CD8-positive, alpha-beta memory T cell (primary cell): ENCODE measurements at places on chromosomes 1 and 21. TPM values are rescaled to one million over a fixed set of nuclear protein-coding genes. Genes with fewer than 3 reads are reported as not detected.
A peak's percentile ranks its signal among the peaks of the same experiment; 100 is the strongest.

- DNase-seq: no peak
Measured at GRCh38 chr1:221170171-221170570, 290.9 kb downstream of the HLX start.

DNA sequence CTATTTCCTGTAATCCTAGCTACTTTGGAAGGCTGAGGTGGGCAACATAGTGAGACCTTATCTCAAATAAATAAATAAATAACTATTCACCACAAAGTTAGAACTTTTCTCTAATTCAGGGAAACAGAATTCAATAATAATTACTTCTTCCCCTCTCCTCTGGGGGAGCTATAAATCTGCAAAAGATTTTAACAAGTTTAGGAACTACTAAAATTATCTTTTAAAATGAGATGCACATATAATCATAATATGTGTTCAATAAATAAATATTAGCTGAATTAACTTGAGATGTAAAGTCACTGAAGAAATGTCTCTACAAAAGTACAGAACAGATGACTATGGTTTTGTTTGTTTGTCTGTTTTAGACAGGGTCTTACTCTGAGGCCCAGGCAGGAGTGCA, 14.1 kb downstream of the WDR47 start:
- DNase-seq: no peak

GRCh38 chr1:88917321-88918025, 26.1 kb upstream of the GTF2B start:
- DNase-seq: no peak

The DDI2 gene
- 47.8 TPM for total RNA-seq

GRCh38 chr21:43659136-43660000, at the start of the genes HSF2BP and RRP1B:
Gene HSF2BP, minus strand, starts transcription at chr21:43659488. Its CDS starts 1,392 bp downstream, at chr21:43658096.
Gene RRP1B, plus strand, starts transcription at chr21:43659560. Its CDS starts 105 bp downstream, at chr21:43659665.
- peak; percentile 69 for DNase-seq

The AMPD1 gene
- not detected for total RNA-seq

- DNase-seq: peak; percentile 58
Measured at GRCh38 chr1:181159451-181160140, 71.1 kb downstream of the IER5 start.

DNA sequence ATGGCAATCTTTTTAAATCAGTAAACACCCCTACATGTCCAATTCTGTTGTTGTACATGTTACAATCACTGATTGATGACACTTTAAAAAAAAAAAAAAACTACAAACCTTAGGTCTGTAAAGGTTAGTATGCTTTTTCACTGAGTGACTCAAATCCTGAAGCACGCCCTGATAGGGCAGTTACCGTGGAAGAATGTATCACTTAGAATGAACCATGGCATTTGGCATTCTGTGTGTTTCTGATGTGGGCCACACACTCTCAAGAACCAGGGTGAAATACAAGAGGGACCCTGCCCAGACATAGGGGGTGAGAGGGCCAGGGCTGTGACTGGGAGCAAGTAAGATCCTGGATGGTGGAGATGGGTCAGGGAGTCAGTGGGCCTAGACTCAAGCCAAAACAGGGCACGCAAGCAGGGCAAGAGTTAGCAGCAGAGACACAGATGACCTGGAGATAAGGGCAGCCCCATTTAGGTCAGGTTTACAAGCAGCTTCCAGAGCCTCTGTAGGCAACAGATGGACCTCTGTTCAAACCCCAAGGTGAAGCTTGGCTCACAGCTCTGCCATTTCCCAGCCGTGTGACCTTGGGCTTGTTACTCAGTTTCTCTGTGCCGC, 47.6 kb upstream of the DMRTB1 start:
- no peak for DNase-seq

The VASH2 gene
- total RNA-seq: 0.07 TPM

DNA sequence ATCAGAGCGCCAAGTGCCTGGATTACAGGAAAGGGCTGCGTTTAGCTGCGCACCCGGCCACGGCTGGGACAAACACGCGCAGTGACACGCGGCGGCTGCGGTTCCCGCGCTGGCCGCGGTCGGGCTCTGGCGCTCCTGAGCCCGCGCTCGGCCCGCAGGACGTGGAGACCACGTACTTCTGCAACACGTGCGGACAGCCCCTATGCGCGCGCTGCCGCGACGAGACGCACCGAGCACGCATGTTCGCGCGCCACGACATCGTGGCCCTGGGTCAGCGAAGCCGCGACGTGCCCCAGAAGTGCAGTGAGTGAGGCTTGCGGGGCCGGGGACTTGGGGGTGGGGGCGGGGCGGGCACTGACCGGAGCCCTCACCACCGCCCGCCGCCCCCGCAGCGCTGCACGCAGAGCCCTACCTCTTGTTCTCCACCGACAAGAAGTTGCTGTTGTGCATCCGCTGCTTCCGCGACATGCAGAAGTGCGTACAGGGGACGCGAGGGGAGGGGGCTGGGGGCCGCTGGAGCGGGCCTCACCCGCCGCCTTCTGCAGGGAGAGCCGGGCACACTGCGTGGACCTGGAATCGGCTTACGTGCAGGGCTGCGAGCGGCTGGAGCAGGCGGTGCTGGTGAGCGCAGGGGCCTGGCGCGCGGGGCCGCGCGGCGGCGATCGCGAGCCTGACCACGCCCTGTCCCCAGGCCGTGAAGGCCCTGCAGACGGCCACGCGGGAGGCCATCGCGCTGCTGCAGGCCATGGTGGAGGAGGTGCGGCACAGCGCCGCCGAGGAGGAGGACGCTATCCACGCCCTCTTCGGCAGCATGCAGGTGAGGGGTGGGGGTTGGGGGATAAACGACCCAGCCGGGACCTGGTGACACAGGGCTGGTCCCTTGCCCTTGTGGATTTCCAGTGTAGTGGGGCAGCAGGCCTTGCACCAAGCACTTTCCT, 3.1 kb downstream of the RNF207 start:
- DNase-seq: no peak

The GPR37L1 gene
- total RNA-seq: not detected

The MMP23B gene
- 2.1 TPM for total RNA-seq

GRCh38 chr1:226964068-226964425, 24.0 kb downstream of the COQ8A start:
- DNase-seq: no peak

DNA sequence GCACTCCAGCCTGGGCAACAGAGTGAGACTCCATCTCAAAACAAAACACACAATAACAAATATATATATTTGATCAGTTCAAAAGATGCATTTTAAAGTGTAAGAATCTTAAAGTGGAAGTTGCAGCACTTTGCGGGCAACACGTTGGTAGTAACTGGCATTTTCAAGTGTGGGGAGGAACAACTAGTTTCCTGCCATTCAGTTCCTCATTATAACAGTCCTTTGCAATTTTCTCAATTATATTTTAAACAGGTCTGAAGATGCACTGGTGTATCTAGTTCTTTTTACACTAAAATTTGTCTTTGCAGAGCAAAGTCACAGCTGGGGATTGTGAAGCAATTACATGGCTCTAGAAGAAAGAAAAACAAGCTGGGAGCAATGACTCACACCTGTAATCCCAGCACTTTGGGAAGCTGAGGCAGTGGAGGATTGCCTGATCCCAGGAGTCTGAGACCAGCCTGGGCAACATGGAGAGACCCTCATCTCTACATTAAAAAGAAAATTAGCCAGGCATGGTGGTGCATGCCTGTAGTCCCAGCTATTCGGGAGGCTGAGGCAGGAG, 25.3 kb downstream of the RRAGC start:
- no peak for DNase-seq

- no peak for DNase-seq
Measured at GRCh38 chr1:94989911-94990473, 63.1 kb upstream of the CNN3 start.

The TRIM62 gene
- total RNA-seq: 5.5 TPM

GRCh38 chr1:55322842-55323241, 107.7 kb upstream of the USP24 start:
- no peak for DNase-seq

The FMN2 gene
- not detected for total RNA-seq

The SYDE2 gene
- 3.3 TPM for total RNA-seq

The TSSK3 gene
- total RNA-seq: 1.1 TPM
